ENCODE measurements at places on chromosomes 2 and 18.

GRCh38 chr2:240903191-240904060, 2.7 kb upstream of the CROCC2 start:
- no peak for DNase-seq

DNA sequence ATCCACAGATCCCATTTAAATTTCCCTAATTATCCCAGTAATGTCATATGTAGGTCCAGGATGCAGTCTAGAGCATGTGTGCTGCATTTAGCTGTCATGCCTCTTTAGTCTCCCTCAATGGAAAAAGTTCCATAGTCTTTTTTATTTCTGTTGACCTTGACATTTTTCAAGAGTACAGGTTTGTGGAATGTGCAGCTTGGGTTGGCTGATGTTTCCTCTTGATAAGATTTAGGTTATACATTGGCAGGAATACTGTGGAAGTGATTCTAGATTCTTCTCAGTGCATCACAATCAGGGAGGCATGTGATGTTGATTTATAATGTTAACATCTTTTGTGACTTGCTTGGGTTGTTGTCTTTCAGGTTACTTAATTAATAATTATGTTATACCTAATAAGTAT, 42.5 kb downstream of the PPM1B start:
- DNase-seq: no peak

DNA sequence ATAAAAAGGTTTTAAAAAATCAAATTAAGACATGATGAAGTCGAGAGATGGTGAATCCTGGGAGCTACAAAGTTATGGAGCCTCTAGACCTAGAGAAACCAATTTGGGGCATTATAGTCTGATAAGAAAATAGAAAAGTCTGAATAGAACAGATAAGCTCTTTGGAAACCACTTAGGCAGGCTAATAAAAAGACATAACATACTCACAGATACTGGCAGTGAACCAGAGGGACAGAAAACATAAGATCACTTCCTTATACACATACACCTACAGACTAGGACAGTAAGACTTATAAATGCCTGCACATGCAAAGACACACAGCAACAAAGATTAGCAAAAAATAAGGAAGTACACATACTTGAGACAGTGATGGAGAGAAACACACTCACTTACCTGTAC, 20.0 kb downstream of the SMC6 start:
- no peak for DNase-seq

DNA sequence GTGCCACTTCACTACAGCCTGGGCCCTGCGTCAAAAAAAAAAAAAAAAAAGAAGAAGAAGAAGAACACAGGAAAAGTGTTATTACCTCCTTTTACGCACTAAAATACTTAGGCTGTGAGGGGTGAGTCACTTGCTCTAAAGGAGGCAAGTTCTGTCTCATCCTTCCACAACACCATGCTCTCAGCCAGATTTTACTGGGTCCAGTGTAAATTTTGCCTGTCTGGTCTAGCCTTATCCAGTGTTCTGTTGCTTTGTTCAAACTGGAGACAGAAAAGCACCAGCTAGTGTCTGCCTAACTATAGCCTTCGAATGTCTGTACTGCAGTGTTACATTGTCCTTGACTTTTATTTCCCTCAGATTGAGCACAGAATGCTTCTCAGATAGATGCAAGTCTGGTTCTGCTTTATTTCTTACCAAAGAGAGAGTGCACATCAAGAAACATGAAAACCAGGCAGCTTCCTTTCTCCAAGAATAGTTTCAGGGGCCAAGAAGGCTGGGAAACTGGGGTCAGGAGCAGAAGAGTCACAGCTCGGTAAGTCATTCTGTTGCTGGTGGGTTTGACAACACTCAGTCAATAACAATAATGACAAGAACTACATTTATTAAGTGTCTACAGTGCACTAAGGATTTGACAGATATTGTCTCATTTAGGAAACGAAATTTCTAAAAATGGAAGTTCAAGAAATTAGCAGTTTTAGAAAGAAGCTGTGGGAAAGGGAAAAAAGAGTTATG, 3.1 kb upstream of the MSGN1 start:
- no peak for DNase-seq

DNA sequence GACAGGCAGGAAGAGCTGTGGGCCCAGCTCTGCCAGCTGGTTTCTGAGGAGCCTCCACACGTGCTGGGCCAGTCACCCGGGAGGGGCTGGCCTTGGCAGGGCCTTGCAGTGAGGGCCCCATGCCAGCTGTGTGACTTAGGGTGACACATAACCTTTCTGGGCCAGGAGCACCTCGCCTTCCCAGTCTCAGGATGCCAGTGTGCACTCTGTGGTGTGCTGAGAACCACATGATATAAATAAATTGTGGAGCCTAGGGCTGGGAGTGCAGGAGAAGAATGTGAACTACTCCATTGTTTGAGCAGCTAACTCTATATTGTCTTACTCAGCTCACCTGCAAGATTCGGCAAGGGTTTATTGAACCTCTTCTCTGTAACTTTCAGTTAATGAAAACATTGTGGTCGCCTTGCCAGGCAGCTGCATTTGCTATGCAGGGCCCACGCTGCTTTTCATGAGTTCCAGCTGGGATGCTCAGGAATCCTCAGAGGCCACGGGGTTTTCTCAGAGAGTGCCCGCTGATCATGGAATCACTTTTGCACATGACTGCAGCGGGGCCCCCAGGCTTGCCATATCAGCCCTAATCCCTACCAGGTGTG, 222.3 kb downstream of the SH3RF3 start:
- DNase-seq: no peak

GRCh38 chr2:60407398-60407797, 146.1 kb downstream of the BCL11A start:
- no peak for DNase-seq

GRCh38 chr2:127611076-127611925, 34.7 kb upstream of the GPR17 start:
- DNase-seq: no peak

DNA sequence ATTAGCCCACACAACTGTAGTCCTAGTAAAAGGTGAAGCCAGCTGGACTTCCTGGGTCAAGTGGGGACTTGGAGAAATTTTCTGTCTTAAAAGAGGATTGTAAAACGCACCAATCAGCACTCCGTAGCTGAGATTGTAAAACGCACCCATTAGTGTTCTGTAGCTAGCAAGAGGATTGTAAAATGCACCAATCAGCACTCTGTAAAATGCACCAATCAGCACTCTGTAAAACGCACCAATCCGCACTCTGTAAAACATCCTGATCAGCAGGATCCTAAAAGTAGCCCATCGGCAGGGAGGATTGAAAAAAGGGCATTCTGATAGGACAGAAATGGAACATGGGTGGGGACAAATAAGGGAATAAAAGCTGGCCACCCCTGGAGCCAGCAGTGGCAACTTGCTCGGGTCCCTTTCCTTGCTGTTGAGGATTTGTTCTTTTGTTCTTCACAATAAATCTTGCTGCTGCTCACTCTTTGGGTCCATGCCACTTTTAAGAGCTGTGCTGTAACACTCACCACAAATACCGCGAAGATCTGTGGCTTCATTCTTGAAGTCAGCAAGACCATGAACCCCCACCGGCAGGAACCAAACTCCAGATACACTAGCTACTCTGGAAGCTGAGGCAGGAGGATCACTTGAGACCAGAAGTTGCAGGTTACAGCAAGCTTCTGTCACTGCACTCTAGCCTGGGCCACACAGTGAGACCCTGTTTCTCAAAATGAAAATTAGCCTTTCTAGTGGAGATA, 102.6 kb downstream of the HS6ST1 start:
- DNase-seq: no peak

DNA sequence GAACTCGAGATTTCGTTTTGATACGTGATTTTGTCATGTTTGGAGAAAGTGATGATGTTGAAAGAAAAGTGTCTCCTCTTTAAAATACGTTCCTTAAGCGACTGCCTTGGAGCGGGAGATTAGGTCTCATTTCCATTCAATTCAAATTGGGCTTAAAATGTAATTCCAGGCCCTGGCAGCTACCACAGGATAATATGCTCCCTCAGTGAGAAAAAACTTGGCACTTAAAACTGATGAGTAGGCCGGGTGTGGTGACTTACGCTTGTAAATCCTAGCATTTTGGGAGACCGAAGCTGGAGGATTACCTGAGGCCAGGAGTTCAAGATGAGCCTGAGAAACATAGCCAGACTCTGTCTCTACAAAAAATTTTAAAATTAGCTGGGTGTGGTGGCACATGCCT, 146.3 kb upstream of the L3MBTL4 start:
- no peak for DNase-seq

GRCh38 chr2:85713836-85714235, 19.7 kb downstream of the GNLY start:
- peak; percentile 87 for DNase-seq

- no peak for DNase-seq
These were observed 101.7 kb upstream of the ZFP36L2 start for GRCh38 chr2:43328133-43328532.

- DNase-seq: peak; percentile 6
These were observed 35.8 kb upstream of the DYSF start for GRCh38 chr2:71417300-71418202.

GRCh38 chr2:191389288-191389687, 144.1 kb downstream of the MYO1B start:
- no peak for DNase-seq

DNA sequence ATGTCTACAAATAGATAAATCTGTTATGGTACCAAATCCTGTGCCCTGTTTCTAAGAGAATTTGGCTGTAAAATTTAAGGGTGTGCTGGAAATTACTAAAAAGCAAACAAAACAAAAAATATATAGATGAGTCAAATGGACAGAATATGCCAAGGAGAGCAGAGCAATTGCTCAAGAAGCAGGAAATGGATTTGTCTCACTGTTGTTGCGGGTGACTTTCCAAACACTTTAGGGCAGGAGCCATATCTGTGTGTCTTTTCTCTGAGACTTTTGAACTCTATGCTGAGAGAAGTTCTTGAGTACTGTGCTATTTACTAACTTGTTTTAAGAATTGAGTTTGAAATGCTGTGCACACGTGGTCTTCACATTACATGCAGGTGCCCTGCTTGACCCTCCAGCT, 221.7 kb downstream of the PHLPP1 start:
- DNase-seq: no peak

DNA sequence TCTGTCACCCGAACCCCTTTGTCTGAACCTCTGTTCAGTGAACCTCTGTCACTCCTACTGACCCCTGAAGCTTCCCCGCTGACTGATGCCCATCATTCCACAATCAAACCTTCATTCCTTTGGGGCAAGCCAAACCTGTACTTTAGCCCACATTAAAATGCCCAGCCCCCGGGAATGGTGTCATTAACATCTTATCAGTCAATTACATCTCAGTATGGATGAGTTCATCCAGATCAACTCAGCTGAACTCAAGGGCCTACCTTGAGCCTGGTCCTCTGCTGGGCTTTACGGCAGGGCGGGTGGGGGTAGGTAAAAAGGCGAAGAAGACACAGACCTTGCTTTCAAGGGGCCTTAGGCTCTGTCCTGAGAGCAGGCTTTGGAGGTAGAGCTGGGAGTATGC, 154.4 kb upstream of the SMAD2 start:
- DNase-seq: no peak

DNA sequence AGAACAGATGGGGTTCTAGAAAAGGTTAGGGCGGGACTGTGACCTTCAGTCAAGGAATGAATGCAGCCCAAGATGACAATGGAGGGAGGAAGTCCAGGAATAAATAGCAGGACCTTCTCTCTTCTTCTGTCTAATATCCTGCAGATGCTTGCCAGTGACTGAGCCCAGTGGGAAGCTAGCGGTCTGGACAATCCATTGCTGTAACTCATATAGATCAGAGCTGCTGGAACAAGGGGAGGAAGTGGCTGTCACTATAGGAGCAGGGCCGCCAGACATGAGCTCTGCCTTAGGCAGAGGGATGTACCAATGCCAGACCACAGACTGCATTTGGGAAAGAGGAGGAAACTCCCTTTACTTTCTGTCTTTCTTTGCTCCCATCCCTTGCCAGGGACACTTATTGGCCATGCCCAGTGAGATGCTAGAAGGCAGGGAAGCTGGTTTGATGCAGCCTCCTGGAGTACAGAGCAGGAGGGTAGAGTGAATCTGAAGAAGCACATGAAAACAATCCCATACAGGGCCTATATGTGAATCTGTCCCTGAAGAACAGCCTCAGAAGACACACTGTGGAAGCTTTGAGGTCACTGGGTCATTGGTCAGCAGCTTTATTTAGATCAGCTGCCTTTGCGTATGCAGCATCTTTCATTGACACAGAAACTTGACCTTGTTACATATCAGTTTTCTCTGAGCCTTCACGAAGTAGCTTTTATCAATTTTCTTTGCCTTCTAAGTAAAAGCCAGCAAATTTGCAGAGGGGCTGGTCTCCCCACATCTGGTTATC, 65.4 kb downstream of the CCDC85A start:
- no peak for DNase-seq

DNA sequence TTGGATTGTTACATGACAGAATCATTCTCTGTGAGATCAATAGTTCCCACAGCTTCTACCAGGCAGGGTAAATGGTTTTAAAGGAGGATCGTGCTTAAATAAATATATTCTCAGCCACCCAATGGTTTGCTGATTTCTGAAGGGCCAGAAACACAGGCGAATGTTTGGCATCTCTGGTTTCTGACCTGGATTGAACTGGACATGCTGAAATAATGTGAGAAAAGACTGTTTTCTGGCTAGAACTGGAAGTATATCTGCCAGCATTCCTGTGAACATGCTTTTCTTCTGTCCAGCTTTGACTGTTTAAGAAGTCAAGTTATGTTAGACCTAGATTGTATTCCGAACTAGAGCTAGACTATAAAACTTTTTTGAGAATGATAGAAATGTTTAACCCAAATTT, 77.1 kb upstream of the COL3A1 start:
- no peak for DNase-seq

- DNase-seq: no peak
These were observed 31.2 kb downstream of the CFAP221 start for GRCh38 chr2:119575439-119575838.

DNA sequence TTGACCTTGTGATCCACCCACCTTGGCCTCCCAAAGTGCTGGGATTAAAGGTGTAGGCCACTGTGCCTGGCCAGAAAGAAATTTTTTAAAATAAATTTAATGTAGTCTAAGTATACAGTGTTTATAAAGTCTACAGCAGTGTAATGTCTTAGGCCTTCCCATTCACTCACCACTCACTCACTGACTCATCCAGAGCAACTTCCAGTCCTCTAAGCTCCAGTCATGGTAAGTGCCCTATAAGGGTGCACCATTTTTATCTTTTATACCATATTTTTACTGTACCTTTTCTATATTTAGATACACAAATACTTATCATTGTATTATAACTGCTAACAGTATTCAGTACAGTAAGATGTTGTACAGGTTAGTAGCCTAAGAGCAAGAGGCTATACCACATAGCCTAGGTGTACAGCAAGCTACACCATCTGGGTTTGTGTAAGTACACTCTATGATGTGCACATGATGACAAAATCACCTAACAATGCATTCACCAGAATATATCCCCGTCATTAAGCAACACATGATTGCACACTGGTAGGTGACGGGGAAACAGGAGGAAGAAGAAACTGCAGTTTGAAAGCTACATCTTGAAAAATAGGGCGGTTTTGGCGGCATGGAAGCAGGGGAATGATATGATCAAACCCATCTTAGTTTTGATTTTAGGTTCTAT, 105.1 kb upstream of the ITGB6 start:
- DNase-seq: no peak
